GM12864 (cell line): ENCODE measurements at places on chromosomes 3 and 15.

DNA sequence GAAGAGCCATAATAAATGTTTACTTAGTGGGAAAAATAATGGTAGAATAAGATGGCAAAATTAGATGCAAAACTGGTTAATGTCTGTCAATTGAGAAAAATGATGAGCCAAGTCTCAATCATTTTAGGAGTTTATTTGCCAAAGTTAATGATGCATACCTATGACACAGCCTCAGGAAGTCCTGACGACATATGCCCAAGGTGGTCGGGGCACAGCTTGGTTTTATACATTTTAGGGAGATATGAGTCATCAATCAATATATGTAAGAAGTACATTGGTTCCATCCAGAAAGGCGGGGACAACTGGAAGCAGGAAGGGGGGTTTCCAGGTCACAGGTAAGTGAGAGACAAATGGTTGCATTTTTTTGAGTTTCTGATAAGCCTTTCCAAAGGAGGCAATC lies 31.5 kb downstream of the CLEC3B start:
- DNase-seq, result no peak

- no peak for DNase-seq
Observed at GRCh38 chr15:34976073-34976472, 6.5 kb upstream of the AQR start.

- DNase-seq, result no peak
Observed at GRCh38 chr3:29683018-29683993, 402.4 kb downstream of the RBMS3 start.

- DNase-seq, result no peak
Observed at GRCh38 chr3:175911937-175912336, 1052.8 kb downstream of the NAALADL2 start.

DNA sequence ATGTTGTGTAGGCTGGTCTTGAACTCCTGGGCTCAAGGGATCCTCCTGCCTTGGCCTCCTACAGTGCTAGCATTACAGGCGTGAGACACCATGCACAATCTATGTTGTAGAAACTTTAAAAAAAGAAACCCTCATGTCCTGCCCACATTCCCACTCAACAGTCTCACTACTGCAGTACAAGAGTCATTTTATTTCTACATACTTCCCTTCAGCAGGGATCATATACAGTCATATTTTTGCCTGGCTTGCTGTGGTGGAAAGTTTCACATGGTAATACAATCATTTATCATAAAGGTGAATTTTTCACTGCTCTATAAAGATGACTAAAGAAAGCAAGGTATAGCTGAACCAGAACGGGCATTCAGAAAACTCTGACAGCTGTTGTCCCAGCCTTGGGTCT lies 53.8 kb upstream of the PIK3CB start:
- no peak for DNase-seq

GRCh38 chr15:101020945-101021344 lies 101.8 kb downstream of the LRRK1 start:
- no peak for DNase-seq

DNA sequence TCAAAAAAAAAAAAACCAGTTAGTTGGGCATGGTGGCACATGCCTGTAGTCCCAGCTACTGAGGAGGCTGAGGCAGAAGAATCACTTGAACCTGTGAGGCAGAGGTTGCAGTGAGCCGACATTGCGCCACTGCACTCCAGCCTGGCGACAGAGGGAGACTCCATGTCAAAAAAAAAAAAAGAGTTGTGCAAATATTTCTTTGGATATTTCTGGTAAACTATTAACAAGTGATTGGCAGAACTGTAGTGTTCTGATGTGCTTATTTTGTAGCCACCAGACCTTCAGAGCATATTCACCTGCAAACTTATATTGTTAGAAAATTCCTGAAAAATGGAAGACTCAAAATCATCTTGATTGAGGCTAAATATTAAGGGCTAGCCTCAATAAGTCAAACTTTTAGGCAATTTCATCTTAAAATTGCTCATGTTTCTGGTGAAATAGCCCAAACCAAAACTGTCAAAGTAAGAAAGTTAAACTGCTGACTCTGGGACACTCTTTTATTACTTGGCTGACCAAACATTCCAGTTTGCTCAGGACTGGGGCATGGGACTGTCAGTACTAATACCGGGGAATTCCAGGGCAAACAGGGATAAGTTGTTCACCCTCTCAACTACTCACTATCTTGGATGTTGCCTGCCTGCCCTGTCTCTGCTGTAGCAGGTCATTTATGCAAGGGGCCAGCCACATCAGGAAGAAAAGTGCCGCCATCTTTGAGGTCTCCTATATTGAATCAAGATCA lies 37.0 kb downstream of the ABHD2 start:
- no peak for DNase-seq

DNA sequence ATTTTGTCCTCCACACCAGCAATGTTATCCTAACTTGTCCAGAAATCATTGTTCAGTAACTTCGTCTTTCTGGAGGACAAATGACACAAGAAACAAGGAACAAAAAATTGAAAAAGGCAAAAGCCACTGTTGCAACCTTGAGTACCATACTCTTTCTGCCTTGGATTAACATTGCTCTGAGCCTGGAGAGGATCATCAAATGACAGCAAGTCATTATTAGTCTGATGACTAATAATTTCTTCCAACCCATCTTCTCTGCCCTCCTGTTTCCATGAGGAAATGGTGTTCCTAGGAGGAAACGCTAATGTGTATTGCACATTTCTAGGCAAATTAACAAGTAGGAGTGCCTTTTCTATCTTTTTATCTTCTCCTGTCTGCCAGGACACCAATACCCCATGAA lies 153.9 kb downstream of the PCCB start:
- no peak for DNase-seq

GRCh38 chr3:31307131-31307785 lies 225.5 kb upstream of the STT3B start:
- DNase-seq, result no peak

- DNase-seq, result no peak
Observed at GRCh38 chr15:29046977-29047376, 161.2 kb downstream of the APBA2 start.

- DNase-seq, result no peak
Observed at GRCh38 chr3:72661115-72661457, 187.2 kb downstream of the SHQ1 start.

DNA sequence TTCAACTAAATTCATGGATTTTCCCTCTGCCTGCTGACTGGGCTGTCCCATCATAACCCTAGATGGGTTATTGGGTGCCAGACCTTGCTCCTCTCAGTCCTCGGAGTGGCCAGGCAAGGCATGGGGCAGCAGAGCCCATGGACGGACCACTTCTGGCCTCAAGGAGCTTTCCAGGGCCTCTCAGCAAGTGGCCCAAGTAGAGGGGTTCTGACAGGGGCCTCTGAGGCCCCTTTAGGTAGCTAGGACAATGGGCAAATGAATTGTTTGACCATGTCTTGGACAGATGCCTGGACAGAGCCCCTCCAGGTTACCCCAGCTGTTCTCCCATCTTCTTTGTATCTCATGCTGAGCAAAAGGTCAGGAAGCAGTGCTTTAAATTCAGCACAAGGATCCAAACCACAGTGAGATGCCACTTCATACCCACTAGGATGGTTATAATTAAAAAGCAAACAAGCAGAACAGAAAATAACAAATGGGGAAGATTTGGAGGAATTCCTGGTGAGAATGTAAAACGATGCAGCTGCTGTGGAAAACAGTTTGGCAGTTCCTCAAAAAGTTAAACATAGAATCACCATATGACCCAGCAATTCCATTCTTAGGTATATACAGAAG lies 61.6 kb downstream of the SPSB4 start:
- no peak for DNase-seq

DNA sequence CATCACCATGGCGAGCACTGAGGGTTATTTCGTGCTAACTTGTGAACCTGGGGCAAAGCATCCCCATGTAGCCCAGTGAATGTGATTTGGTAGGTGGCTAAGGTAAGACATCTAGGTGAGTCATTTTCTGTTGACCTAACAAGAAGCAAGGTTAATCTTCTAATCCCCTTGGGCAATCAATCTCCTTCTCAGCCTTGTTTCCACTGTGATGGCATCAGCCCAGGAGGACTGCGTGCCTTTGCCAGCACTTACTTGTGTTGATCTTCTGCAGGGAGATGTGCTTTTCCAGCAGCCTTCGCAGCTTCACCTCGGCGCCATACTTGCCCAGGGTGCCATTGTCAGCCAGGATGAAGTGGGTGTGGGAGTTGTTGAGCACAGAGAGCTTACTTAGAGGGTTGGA lies 35.7 kb downstream of the TRPM1 start:
- no peak for DNase-seq
